ENCODE measurements at places on chromosomes 3 and 15. TPM values are rescaled to one million over a fixed set of nuclear protein-coding genes. Genes with fewer than 3 reads are reported as not detected.

Gene CERS3
- total RNA-seq = not detected

Gene IL5RA
- total RNA-seq = not detected

Gene PIGBOS1
- total RNA-seq = 26.5 TPM

Gene IL17RE
- total RNA-seq = 0.98 TPM

Gene SYNPR
- total RNA-seq = not detected

Measured in A549 treated with CpdA at 1 μM for 4 hours (cell line).